ENCODE measurements at places on chromosomes 4 and X. TPM values are rescaled to one million over a fixed set of nuclear protein-coding genes. Genes with fewer than 3 reads are reported as not detected.

GRCh38 chr4:147747787-147748454, 16.0 kb downstream of the ARHGAP10 start:
- H3K4me1 ChIP-seq, result peaks cover 10% of the 10 kb centered on the region
- no peaks in the 10 kb centered on the region for H3K27me3 ChIP-seq
- peaks cover 3% of the 10 kb centered on the region for H3K36me3 ChIP-seq
- no peak for DNase-seq

Gene ARX
- not detected for polyA plus RNA-seq

GRCh38 chr4:109532182-109532581, 27.9 kb upstream of the MCUB start:
- peaks cover 37% of the 10 kb centered on the region for H3K36me3 ChIP-seq
- no peak overlapping the region for H3K4me3 ChIP-seq
- H3K27me3 ChIP-seq, result no peaks in the 10 kb centered on the region
- H3K27ac ChIP-seq, result no peak overlapping the region
- DNase-seq, result no peak
- H3K4me1 ChIP-seq, result no peaks in the 10 kb centered on the region

DNA sequence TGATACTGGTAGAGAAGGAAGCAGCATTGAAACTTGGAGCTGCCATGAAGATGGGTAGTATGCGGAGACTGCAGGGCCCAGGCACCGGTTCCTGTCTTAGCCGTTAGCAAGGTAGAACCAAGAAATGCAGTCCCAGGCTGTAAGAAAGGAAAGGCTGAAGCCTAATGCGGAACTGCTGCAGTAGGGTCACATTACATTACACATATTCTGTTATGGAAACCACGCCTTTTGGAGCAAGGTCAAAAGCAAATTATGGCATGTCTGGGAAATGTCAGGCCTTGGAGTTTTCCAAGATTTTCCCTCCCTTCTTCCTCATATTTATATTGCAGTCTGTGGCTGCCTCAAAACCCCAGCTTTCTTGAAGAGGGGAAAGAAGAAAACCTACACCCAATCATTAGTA, 204.8 kb upstream of the RASGEF1B start:
- H3K27me3 ChIP-seq, result peaks cover 3% of the 10 kb centered on the region
- no peaks in the 10 kb centered on the region for H3K4me1 ChIP-seq
- no peak overlapping the region for H3K27ac ChIP-seq
- no peak for DNase-seq

DNA sequence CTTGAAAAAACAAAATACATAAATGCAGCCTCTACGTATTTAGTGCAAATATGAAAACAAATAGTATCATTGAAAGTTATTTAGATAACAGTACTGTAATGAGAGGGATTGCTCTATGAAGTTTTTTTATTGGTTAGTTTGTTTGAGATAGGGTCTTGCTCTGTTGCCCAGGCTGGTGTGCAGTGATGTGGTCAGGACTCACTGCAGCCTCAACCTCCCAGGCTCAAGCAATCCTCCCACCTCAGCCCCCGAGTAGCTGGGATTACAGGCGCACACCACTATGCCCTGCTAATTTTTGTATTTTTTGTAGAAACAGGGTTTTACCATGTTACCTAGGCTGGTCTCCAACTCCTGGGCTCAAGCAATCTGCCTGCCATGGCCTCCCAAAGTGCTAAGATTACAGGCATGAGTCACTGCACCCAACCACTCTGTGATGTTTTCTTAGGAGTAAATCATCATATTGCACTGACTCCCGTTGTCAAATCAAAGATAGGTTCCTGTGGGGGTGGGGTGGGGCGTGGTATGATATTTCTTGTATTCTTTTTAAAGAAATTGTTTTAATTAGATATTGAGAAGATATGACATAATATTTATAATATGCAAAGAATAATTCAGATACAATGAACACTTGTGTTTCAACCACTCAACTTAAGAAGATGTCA, 75.8 kb downstream of the ATG4A start:
- H3K27ac ChIP-seq, result no peak overlapping the region
- H3K27me3 ChIP-seq, result no peaks in the 10 kb centered on the region
- H3K36me3 ChIP-seq, result no peaks in the 10 kb centered on the region
- H3K4me1 ChIP-seq, result no peaks in the 10 kb centered on the region
- H3K4me3 ChIP-seq, result no peak overlapping the region

DNA sequence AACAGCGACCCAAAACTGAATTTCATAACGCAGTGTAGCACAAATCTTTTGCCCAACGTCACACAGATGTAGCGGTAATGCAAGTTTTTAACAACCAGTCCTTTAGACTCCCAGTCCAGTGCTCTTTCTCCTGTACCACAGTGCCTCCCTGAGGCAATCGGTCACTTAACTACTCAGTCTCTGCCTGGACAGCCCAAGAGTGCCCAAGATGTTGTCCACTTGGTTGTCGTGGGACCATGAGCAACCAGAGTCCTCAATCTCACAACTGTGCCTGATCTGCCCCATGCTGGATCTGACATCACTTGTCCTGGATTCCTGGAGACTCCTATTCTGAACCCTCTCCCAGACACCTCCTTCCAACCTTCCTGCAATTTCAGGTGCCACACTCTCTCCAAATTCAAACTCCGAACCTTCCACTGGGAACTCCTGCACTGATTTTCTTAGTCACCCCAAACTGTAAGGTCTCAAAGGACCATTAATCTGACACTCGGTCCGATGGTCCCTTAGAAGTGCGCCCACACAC, 702 bp downstream of the MMGT1 start:
- DNase-seq, result no peak
- peak overlapping the region; percentile 93 for H3K27ac ChIP-seq
- H3K36me3 ChIP-seq, result no peaks in the 10 kb centered on the region
- peaks cover 5% of the 10 kb centered on the region for H3K27me3 ChIP-seq
- peak overlapping the region; percentile 99 for H3K4me3 ChIP-seq

DNA sequence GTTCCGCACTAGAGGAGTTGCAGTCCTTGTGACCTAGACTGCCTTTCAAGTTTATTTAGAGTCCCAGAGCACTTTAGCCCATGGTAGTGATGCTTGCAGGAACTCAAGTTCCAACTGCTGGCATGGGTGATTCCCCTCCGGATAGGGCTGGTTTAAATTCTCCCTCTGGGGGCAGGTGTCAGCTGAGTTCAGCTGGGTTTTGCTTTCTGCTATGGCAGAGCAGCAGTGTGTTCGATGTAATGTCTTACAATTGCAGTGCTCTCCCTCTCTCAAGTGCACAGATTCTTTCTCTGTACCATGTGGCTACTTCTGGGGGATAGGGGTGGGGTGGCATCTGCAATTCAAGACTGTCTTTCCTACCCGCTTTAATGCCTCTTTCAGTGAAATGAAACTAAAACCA, 164.8 kb upstream of the ZIC3 start:
- no peak overlapping the region for H3K27ac ChIP-seq
- H3K4me3 ChIP-seq, result no peak overlapping the region
- H3K36me3 ChIP-seq, result no peaks in the 10 kb centered on the region
- no peak for DNase-seq
- no peaks in the 10 kb centered on the region for H3K4me1 ChIP-seq

Gene MAGEA10
- not detected for polyA plus RNA-seq

DNA sequence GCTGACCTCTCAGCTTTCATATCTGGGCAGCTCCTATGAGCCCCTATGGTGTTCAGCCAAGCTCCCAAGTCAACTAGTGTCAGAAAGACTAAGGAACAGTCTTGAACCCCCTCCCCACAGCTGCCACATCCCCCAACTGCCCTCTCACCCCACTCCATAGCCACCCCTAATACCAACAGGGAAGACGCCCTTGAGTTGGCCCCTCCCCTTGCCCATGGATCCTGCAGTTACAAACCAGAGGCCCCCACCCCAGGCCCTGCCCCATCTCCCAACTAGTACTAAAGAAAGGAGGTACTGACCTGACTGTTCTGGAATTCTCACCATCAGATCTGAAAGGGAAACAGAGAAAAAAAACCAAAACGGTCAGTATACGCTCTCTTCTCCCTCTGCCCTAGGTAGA, 10.2 kb upstream of the IQSEC2 start:
- H3K4me1 ChIP-seq, result peaks cover 30% of the 10 kb centered on the region
- peak overlapping the region; percentile 63 for H3K27ac ChIP-seq
- no peak for DNase-seq
- H3K4me3 ChIP-seq, result no peak overlapping the region

DNA sequence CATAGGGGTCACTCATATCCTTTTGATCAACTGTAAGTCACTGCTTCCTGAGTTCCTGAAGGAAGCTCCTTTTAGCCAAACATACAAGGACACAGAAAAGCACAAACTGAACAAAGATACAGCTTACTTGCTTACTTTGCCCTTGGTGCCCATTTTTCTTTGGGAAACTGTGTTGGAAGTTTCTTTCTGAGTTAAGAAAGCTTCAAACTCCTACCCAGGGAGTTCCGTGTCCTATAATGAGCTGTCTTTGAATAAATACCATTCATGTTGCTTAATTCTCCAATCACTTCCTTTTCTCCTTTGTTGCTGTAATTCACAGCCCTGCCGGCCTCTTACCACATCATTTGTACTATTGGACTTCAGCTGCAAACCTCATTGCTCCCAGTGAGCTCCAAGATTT, at the start of gene ADH4:
Gene ADH4 (minus strand): TSS at position 228 of the 400 bp plus-strand sequence. CDS start 75 bp downstream, at position 153.
- H3K27ac ChIP-seq, result no peak within 1 kb of the TSS
- DNase-seq, result no peak
- no peaks in the 10 kb centered on the region for H3K36me3 ChIP-seq

DNA sequence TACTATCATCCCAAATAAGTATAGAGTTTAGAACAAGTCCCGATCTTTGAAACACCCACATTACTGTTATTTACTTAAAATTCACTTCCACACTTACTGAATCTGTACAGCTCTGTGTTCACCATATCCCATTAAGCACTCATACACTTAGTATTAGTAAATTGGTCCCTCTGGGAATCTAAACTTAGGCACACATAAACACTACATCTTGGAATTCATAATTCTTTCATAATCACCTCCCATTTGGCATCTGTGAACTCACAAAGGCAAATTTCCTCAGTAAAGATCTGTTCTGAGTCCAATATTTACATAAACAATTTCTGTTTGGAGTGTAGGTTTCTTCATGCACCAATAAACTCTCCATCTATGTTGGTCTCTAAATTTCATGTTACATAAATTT, 52.6 kb upstream of the PPARGC1A start:
- no peak overlapping the region for H3K4me3 ChIP-seq
- DNase-seq, result no peak
- no peaks in the 10 kb centered on the region for H3K36me3 ChIP-seq

- DNase-seq, result no peak
- no peak overlapping the region for H3K4me3 ChIP-seq
- H3K4me1 ChIP-seq, result no peaks in the 10 kb centered on the region
- no peaks in the 10 kb centered on the region for H3K27me3 ChIP-seq
- H3K27ac ChIP-seq, result no peak overlapping the region
- H3K36me3 ChIP-seq, result no peaks in the 10 kb centered on the region
Measured at GRCh38 chr4:155122382-155122781, 86.1 kb upstream of the NPY2R start.

Gene TMEM150C
- not detected for polyA plus RNA-seq

DNA sequence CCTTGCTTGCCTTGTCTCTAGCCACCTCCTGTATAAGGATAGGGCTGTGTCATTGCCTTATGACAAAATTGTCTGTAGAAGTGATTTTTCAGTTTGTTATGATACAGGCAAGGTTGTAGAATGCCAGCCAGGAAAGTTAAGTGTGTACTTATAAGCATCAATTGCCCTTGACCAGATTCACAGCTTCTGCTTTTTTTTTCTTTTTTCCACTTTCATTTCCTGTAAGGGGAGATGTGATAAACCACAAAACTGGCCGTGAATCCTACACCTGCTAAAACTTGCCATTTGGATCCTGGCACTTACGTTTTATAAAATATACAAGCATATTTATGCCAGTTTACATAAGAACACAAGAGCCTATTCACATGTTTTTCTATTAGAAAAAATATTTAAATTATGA, 35.0 kb upstream of the BMPR1B start:
- H3K4me3 ChIP-seq, result no peak overlapping the region
- peaks cover 2% of the 10 kb centered on the region for H3K27me3 ChIP-seq
- no peak overlapping the region for H3K27ac ChIP-seq
- DNase-seq, result no peak
- peaks cover 18% of the 10 kb centered on the region for H3K4me1 ChIP-seq

- DNase-seq, result no peak
- no peak overlapping the region for H3K27ac ChIP-seq
- no peaks in the 10 kb centered on the region for H3K36me3 ChIP-seq
Measured at GRCh38 chr4:154124539-154125255, 335.8 kb upstream of the SFRP2 start.

DNA sequence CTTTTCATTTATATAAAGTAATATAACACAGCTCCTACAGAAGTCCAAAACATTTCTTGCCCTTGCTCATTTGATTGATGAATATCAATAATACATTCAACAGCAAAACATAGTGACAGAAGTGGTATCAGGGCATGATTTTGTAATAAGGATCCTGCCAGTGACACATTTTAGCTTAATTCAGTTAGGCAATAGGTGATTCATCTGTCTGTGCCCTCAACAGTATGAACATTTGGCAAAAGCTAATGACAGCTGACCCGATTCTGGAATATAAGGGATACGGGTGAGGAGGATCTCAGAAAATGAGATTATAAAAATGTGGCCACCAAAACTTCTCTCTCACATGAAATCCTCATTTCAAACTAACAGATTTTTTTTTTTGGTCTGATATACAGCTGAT, 294.0 kb downstream of the CAMK2D start:
- no peaks in the 10 kb centered on the region for H3K4me1 ChIP-seq
- no peak overlapping the region for H3K27ac ChIP-seq
- no peak overlapping the region for H3K4me3 ChIP-seq

DNA sequence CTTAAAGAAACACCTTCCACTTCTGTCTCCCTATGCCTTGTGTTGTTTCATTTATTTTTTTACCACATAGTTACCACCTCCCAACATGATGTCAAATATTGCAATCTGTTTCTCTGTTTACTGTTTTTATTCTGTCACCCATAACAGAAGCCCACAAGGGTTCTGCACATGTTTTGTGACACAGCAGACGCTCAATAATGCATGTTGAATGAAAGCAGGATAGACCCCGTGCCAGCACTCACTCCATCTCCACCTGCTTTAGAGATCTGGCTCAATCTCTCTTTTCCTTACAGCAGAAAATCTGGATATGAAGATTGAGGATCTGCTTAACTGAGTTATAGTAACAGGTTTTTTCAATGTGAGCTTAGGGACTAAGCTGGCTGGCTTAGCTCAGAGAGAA, 116.8 kb upstream of the NUDT10 start:
- H3K36me3 ChIP-seq, result no peaks in the 10 kb centered on the region
- no peak overlapping the region for H3K27ac ChIP-seq
- no peaks in the 10 kb centered on the region for H3K4me1 ChIP-seq
- no peak overlapping the region for H3K4me3 ChIP-seq
- DNase-seq, result no peak

GRCh38 chrX:106734827-106735226, 8.3 kb downstream of the RNF128 start:
- no peak for DNase-seq
- no peak overlapping the region for H3K4me3 ChIP-seq
- H3K27me3 ChIP-seq, result peaks cover 1% of the 10 kb centered on the region
- no peaks in the 10 kb centered on the region for H3K36me3 ChIP-seq
- H3K27ac ChIP-seq, result no peak overlapping the region

DNA sequence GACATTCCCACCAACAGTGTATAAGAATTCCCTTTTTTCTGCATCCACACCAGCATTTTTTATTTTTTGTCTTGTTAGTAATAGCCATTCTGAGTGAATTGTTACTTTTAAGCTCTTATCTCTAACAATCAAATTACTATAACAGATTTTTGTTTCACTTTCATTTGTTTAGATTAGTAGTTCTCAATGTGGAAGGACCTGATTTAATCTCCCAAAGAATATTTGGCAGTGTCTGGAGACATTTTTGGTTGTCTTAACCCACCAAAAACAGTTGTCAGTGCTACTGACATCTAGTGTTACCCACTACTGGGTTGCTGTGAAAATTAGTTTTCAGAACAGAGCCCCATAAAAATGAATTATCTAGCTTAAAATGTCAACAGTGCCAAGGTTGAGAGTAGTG, 37.9 kb downstream of the RUFY3 start:
- no peak for DNase-seq
- peak overlapping the region; percentile 19 for H3K4me3 ChIP-seq
- peaks cover 12% of the 10 kb centered on the region for H3K36me3 ChIP-seq
- H3K27me3 ChIP-seq, result no peaks in the 10 kb centered on the region

All from immature natural killer cell (primary cell).